ENCODE measurements at places on chromosomes 4 and X. TPM values are rescaled to one million over a fixed set of nuclear protein-coding genes. Genes with fewer than 3 reads are reported as not detected.
A peak's percentile ranks its signal among the peaks of the same experiment; 100 is the strongest.

DNA sequence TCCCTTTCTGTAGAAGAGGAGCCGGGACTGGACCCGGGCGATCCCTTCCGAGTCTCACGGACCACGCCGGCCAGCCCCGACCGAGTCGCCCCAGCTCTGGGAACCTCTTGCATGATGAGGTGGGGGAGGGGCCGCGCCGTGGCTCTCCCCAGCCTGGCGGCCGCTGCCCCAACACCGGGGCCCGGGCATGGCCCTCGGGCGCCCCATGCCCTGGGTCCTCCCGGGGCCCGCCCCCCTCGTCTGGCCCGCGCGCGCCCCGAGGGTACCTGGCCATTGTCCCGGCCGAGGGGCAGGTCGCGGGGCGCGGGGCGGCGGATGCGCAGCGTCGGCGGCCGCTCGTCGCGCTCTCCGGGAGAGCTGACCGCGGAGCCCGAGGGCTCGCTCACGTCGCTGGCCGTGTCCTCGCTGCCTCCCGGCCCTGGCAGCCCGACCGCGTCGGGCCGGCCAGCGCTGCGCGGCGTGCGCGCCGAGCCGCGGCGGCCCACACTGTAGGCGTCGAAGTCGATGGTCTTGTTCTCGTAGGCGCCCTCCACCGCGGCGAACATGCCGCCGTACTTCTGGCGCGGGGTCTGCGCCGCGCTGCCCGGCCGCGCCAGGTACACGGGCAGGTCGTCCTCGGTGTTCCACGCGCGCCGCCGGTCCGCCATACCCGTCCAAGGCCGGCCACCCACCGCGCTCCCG is 423 bp downstream of the CRMP1 start:
- DNase-seq, result no peak

GRCh38 chrX:5936438-5936837 is 292.2 kb downstream of the NLGN4X start:
- DNase-seq, result no peak

- DNase-seq, result no peak
Observed at GRCh38 chrX:41716222-41716621, 7.8 kb upstream of the GPR82 start.

DNA sequence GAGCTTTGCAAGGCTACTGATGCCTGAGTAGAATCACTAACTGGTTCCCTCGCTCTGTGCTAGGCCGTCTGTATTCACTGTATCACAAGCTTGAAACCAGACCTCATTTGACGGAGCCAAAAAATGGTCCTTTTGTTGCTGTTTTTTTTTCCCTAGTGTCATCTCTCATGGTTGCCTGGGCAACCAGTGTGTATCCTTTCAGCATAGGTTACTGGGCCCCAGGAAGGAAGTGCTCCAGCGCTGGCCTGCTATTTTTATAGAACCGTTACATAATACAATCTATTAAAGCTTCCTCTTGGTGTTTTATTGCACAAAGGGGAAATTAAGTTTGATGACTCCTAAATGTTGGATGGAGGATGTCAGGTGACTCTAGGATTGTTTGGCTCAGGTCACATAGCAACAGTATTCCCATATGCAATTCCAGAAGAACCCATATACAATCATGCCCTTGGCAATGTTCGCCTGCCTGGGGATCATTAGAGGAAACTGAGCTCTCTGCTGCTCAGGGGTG is 220.4 kb downstream of the SPRY1 start:
- peak; percentile 65 for DNase-seq

DNA sequence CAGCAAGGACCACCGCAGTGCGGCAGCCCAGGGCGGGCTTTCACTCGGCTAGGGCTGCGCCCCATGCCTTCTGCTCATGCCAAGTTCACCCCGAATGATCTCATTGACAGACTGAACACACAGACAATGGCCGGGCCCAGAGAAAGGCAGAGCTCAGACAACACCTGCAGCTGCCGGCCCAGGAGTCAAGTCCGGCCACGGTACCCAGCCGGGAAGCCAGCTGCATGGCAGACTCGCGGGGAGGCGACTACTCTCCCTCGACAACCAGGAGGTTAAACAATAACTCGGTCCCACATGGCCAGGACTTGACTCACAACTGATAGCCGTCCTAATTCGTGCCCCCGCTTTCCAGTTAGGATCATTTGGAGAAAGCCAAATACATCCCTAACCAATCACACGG is 50.4 kb downstream of the ABLIM2 start:
- no peak for DNase-seq

- DNase-seq, result no peak
Observed at GRCh38 chr4:65789341-65789740, 119.1 kb upstream of the EPHA5 start.

- DNase-seq, result no peak
Observed at GRCh38 chr4:27081675-27082586, 221.3 kb downstream of the STIM2 start.

DNA sequence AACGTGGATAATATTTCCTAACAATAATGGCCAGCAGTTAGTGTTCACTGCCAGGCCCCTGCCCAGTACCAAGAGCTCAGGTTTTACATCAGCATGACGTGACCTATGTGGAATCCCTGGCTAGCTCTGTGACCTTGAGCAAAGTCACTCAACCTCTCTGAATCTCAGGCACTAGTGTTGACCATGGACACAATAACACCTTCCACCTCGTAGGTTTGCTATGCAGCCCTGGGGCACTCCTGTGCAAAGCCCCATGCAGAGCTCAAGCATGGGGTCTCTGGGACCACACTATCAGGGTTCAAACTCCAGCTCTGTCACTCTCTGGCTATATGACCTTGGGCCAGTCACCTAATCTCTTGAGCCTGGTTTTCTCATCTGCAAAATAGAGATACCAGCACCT is 38.7 kb upstream of the MSX1 start:
- DNase-seq, result no peak

DNA sequence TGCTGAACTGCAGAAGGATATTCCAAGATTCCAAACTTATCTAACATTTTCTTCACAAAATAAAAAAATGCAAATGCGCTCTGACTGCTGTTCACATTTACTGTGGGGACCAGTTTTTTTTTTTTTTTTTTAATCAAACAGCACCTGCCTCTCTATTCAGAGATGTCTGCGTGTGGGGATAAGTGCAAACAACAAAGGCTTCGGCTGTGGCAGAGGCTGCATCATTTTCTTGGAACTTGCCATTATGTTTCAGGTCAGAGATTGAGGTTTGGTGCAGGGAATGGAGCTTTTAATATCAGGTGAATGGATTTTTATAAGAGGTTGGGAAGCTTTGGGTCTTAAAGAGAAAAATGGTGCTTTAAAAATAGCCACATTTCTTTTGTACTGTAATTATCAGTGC is 78.2 kb upstream of the TET2 start:
- no peak for DNase-seq

- no peak for DNase-seq
Observed at GRCh38 chrX:9682456-9682855, 83.2 kb downstream of the GPR143 start.

DNA sequence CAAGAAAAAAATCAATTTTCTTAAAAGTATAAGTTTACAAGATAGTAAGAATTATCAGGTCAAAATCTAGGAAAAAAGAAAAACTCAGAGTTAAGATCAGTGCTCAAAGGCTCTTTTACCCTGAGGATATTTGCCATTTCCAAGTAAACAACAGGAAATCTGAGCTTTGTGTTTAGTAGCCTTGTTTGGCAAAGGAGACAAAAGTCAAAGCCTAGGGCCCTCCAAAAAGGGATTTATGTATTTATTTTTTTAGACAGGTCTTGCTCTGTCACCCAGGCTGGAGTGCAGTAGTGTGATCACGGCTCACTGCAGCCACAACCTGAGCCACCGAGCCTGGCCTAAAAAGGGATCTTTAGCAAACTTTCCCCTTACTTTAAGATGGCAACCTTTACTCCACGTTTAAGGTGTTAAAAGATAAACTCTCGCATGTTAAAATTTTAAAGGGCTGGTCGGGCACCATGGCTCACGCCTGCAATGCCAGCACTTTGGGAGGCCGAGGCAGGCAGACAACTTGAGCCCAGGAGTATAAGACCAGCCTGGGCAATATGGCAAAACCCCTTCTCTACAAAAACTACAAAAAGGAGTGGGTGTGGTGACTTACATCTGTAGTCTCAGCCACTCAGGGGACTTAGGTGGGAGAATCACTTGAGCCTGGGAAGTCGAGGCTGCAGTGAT is 21.3 kb upstream of the OPHN1 start:
- DNase-seq, result no peak

GRCh38 chrX:140177821-140178220 is 212.5 kb upstream of the CXorf66 start:
- DNase-seq, result no peak

DNA sequence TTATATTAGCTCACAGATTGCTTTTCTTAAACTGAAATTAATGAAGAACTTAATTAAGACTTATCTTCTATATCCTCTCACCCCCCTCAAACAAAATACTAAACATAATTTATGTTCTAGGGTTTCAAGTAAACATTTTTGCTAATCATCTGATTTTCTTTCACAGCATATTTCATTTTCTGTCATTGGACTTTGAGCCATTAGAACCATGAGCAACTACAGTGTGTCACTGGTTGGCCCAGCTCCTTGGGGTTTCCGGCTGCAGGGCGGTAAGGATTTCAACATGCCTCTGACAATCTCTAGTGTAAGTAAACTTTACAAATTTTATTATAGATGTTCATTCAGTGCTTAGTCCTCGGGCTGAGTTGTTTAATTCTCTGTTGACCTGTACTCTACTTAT is 3.3 kb downstream of the PDLIM5 start:
- peak; percentile 68 for DNase-seq

DNA sequence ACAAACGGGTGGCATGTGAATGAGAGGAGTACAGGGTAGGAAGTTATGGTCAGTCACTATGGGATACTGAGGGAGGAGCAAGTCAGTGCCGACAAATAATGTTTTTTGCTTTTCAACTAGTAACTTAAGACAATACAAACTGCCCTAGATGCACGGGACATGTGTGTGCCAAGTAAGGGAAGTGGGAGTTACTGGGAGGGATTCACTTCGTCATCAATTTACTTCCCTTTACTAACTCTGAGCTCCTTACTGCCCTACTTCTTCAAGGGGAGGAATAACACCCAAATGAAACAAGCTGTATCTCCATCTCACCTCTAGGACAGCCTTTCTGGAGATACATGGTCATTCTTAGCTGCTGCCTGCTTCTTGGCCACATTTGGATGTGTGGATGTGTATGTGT is 97.7 kb downstream of the DGKK start:
- no peak for DNase-seq

GRCh38 chr4:42018451-42018850 is 28.1 kb downstream of the SLC30A9 start:
- no peak for DNase-seq

GRCh38 chr4:80076681-80077080 is 3.7 kb upstream of the ANTXR2 start:
- DNase-seq, result no peak

DNA sequence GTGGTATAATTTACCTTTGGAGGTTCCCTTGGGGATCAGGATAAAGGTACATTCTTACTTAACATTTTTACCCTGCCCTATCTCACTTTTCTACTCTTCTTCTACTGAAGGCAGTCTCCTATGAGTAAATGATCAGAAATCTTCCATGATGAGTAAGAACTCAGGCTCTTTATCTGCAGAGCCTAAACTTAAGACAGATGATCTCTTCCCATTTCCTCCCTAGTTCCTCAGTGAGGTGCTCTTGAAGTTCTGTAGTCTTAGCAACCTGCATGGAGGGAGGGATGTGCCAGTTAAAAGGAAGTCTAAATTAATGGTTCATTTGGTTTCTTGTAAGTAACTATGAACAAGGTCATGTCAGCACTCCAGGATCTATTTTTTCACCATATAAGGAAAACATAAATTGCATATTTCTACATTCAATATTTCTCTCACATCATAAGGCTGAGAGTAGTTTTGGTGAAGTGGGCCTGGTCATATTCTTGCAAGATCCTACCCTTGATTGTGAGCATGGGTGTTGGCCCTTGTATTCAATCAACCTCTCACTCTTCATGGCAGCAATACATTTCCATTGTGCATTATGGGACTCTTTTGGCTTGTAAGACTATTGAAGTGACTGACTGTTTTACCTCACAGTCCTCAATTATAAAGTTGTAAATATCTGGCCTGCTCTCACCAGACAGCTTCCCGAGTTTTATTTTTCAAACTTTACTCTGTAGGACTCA is 295.5 kb downstream of the SLC7A11 start:
- DNase-seq, result no peak

- no peak for DNase-seq
Observed at GRCh38 chr4:139084804-139085093, 69.2 kb downstream of the NOCT start.

DNA sequence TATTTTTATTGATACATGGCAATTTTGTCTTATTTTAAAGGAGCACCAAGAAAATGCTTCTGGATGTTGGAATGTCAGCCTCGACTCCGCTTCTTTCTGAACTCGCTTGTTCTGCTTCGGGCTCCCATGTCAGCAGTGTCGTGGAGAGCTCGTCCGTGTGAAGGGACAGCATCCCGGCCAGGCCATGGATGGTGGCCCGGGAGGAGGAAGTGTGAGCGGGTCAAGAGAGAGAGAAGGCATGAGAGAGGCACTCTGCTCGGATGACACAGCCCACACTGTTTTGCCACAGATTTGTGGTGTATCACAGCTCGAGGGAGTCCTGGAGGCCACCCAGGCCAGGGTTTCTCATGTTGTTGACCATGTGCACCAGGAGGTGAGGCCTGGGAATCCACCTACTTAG is 107.0 kb downstream of the TRAPPC11 start:
- no peak for DNase-seq

GRCh38 chr4:138757432-138757831 is 258.1 kb upstream of the NOCT start:
- no peak for DNase-seq

DNA sequence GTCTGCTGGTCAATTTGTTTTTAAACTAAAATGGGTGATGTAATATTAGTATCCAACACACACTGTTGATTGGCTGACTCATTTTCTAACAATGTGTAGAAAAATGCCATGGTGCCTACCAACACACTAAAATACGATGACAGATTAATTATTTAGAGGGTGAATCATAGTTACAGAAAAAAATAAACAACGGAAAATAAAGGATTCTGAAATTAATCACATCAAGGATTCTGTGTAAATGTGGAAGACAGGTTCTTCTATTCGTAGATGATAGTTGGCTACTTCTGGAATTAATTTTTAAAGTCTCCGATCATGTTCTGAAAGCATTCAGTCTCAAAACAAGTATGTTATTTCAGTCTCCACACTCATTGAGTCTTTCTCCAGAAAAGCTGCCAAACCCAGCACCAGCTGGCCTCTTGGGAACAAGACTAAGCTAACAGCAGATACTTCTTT is 8.2 kb upstream of the IQCM start:
- DNase-seq, result no peak

GRCh38 chr4:138665851-138666250 is 349.7 kb upstream of the NOCT start:
- no peak for DNase-seq

GRCh38 chrX:17590892-17591740 is 146.2 kb upstream of the SCML1 start:
- peak; percentile 49 for DNase-seq

DNA sequence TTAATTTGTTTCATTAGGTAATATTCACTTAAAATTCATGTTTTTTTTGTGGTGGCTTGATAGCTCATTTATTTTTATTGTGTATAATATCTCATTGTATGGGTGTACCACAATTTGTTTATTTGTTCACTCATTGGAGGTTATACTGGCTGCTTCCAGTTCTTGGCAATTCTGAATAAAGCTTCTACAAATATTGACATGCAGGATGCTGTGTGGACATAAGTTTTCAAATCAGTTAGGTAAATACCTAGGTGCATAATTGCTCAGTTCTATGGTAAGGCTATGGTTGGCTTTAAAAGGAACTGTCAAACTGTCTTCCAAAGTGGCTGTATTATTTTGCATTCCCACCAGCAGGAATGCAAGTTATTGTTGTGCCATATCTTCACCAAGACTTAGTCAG is 504.5 kb upstream of the GALNTL6 start:
- DNase-seq, result no peak

The CYTL1 gene
- total RNA-seq, result 0.42 TPM

The PACRGL gene
- 6.2 TPM for total RNA-seq

The DCAF8L1 gene
- not detected for total RNA-seq

The SCD5 gene
- 2.7 TPM for total RNA-seq

The TASL gene
- 0.62 TPM for total RNA-seq

The TADA2B gene
- 34.6 TPM for total RNA-seq
